ENCODE measurements at places on chromosomes 3 and 15. TPM values are rescaled to one million over a fixed set of nuclear protein-coding genes. Genes with fewer than 3 reads are reported as not detected.

EFL1 gene
- total RNA-seq, result 30.1 TPM

CLDND1 gene
- total RNA-seq, result 260 TPM

SLC22A14 gene
- 0.17 TPM for total RNA-seq

COL6A5 gene
- total RNA-seq, result not detected

PEX5L gene
- not detected for total RNA-seq

C3orf20 gene
- total RNA-seq, result not detected

CACNA2D3 gene
- not detected for total RNA-seq

DUOXA2 gene
- not detected for total RNA-seq

TRPM1 gene
- total RNA-seq, result 1.9 TPM

CELF6 gene
- 0.17 TPM for total RNA-seq

SLC7A14 gene
- total RNA-seq, result 0.14 TPM

ABHD2 gene
- total RNA-seq, result 51.7 TPM

LMOD3 gene
- total RNA-seq, result not detected

CHRM5 gene
- not detected for total RNA-seq
